Omental fat pad (tissue), 4 donors: ENCODE measurements at places on chromosomes 4 and X.

DNA sequence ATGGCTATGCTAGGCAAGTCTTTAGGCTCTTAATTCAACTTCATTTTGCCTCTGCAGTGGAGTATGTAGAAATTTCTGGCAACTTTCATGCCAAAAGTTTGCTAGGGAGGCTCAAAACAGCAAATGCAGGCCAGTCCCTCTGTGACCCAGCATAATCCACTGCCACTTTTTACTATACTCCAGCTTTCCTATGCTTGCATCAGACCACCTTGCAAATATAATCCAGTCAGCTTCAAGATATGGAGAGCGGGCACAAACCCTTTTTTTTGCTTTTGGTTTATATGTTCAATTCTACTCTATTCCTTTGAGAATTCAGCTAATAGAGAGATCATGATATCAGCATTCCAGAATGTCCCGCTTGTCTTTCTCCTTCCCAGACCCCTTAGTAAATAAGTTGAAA is 192.0 kb upstream of the PABPC4L start:
- DNase-seq = no peak

- no peak for DNase-seq
Observed at GRCh38 chr4:188015025-188015940, 19.7 kb downstream of the ZFP42 start.

GRCh38 chr4:97587912-97588311 is 555.4 kb downstream of the STPG2 start:
- no peak for DNase-seq

DNA sequence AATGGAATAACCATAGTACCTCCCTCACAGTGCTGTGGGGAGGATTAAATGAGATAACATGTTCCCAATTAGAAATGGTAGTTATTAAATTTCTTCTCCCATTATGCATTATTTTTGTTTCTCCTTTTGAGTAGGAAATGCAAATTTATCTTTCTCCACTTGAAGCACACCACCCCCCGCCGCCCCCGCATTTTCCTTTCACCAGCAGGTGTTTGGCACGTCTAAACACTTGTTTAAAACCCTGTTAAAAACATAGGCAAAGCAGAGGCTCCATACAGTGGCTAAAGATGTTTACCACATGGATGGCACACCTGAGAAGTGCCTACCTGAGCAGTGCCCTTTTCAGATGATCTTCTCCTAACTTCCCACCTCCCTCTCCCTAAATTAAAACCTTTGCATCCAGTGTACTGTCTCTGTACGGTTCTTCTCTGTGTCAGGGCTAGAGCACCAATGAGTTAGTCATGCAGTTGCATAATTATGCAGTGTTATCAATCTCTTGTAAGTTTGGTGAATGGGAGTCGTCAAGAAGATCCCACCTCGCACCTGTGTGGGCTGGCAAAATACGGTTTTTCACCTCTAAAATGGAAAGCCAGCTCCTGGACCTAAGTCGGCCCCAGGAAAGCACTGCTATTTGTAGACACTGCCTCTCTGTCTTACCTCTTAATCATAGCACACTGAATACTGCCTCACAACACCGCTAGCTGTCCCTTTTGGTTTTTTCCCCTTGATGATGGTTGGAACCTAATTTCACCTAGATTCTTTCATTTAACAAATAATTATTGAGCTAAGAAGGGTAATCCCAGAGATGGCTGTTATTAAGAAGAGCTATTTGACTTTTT is 122.0 kb downstream of the CT47B1 start:
- DNase-seq = no peak

DNA sequence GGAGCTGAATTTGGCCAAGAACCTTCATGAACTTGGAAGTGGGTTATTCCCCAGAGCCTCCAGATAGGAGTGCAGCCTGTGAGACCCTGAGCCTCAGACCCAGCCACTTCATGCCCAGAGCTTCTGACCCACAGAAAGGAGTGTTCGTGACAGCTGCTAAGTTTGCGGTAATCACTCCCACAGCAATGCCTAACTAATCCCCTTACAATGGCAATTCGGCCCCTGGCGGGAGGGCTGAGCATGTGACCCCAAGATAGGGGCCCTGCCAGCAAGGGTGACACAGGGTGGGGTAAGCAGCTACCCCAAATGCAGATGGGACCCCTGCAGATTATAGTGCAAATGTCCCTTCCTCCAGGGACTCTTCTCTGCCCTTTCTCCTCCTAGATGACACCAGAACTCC is 22.5 kb downstream of the PNMA6E start:
- no peak for DNase-seq

GRCh38 chr4:6345866-6346265 is 76.2 kb downstream of the WFS1 start:
- no peak for DNase-seq

DNA sequence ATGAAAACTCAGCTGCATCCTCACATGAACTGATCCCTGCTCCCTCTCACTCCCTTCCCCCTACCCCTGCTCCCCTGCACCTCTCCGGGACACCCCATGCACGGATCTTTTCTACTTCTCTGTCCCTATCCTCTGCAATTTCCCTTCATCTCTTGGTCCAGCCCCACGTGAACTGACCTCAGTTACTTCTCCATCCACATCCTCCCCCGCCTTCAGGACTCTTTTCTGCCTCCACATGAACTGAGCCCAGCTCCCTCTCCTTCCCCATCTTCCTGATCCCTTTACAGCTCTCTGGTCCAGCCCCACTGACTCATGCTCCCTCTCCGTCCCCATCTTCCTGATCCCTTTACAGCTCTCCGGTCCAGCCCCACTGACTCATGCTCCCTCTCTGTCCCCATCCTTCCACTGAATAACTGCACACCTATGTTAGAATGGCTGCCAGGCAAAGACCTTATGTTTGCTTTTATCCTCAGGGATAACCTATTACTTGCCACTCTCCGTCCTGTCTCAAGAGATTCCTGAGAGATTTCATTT is 5.6 kb downstream of the CETN2 start:
- no peak for DNase-seq

DNA sequence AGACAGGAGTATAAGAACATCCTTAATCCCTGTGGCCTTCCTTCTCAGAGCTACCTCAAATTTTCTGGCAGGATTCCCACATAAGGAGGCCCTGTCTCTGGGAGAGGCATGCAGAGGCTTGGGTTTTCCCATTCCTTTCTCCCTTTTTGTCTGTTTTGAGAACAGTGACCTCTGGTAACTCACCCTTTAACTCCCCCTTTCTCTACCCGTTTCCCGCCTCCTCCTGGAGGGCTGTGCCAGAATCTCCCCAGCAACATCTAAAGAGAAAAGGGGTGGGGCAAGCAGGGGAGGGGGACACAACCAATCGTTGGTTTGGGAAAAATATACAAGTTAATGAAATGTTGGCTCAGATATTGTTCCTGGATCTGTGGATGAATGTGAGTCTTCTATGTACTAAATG is 303.7 kb upstream of the IRS4 start:
- DNase-seq = no peak

DNA sequence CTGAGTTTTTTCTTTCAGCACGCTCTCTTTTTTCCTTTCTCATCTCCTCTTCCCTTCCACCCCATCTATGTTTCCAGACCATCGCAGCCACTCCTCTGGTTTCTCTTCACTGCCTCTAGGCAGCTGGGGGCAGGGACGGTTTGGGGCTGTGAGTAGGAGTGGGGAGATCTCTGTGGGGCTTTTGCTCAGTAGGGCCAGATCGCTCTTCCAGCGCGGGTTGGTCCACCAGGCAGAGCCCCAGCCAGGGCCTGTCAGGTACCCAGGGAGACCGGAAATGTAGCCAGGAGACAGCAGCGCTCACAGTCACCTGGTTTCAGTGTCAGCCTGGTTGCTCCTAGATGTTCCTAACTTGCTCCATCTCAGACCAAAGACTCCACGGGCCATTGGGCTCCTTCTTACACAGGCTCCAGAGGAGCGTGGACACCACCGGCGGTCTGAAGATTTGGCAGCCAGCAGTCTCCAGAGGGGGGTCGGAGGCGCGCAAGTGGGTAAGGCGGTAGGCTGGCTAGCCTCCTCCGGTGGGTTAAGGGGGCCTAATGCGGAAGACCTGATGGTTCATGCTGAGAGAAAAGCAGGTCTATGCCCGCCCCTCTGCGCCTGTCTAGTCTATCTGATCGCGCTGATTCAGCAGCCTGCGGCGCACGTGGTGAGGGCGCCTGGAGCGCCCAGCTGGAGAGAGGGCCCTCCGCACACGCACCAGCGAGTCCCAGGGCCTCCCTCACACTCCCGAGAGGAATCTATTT is 1.8 kb downstream of the FGF5 start:
- no peak for DNase-seq

- DNase-seq = no peak
Observed at GRCh38 chr4:1757836-1758235, 35.3 kb upstream of the FGFR3 start.

DNA sequence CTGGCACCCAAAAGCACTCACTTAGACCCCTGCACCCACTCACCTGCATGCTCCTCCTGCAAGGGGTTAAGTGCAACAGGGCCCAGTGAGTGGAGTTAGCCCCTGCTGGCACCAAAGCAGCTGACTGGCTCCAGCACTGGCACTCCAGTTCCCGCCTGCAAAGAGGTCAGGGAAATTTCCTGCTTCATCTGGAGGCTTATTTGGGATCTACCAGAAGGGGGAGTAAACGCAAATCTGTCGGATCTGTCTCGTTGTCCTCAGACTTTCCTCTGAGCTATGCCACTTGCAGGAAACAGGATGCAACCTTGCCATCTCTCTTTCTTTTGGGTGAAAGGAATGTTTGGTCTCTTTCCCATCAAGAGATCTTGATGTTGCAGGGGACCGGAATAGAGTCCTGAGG is 435.6 kb downstream of the PCDH10 start:
- DNase-seq = no peak

GRCh38 chr4:128812442-128813235 is 3.1 kb downstream of the JADE1 start:
- peak; percentile 25 for DNase-seq

- DNase-seq = no peak
Observed at GRCh38 chrX:41082783-41083182, 2.5 kb upstream of the USP9X start.

DNA sequence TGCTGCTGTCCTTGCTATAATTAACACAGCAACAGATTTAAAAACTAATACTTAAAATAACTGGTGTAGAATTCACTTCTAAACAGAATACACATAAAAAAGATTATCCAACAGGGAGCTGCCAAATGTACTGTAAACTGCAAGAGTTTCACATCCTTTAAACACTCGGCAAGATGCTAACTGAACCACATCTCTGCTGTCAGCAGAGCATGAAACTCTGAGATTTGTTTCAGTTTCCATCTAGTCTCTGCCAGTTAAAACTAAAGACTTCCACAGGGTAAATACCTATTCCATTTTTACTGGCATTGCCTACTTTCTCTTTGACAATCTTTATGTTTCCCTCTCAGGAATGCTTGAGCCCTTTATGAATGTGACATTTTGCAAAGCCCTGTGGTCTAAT is 127.7 kb downstream of the SLC7A11 start:
- no peak for DNase-seq
